ENCODE measurements at places on chromosomes 2 and 18. TPM values are rescaled to one million over a fixed set of nuclear protein-coding genes. Genes with fewer than 3 reads are reported as not detected.

GRCh38 chr2:231661422-231662027, 46.8 kb upstream of the PTMA start:
- no peaks in the 10 kb centered on the region for H3K27me3 ChIP-seq
- H3K27ac ChIP-seq: peak overlapping the region; percentile 96
- no peaks in the 10 kb centered on the region for H3K36me3 ChIP-seq
- DNase-seq: no peak
- peak overlapping the region; percentile 74 for H3K4me3 ChIP-seq

- no peak overlapping the region for H3K27ac ChIP-seq
- no peaks in the 10 kb centered on the region for H3K36me3 ChIP-seq
- DNase-seq: no peak
- H3K4me3 ChIP-seq: no peak overlapping the region
- H3K4me1 ChIP-seq: no peaks in the 10 kb centered on the region
Measured at GRCh38 chr2:235793163-235793752, 299.4 kb downstream of the AGAP1 start.

- no peak for DNase-seq
- H3K36me3 ChIP-seq: no peaks in the 10 kb centered on the region
- H3K27ac ChIP-seq: no peak overlapping the region
- no peak overlapping the region for H3K4me3 ChIP-seq
Measured at GRCh38 chr2:41872646-41873045, 175.2 kb upstream of the PKDCC start.

GRCh38 chr2:7429733-7430132, 512.5 kb downstream of the RNF144A start:
- DNase-seq: no peak
- peaks cover 23% of the 10 kb centered on the region for H3K36me3 ChIP-seq

DNA sequence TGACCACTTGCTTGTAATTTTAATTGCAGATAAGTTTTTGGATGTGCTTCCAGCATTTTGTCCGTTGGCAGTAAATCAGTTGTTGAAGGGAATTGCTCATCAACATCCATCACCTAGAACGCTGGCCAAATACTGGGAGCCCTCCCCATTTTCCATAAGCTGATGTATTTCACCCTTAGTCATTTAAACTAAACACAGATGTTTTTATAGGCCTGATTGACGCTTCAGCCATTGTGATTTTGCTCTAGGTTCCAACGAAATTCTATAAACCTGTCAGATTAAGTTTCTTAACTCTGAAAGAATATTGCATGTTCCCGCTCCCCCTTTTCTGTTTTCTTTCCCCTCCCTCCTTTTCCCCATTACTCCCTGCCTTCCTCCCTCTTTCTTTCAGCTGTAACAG, 1.0 kb upstream of the RPRM start:
- H3K36me3 ChIP-seq: no peaks in the 10 kb centered on the region
- peaks cover 58% of the 10 kb centered on the region for H3K27me3 ChIP-seq
- H3K4me3 ChIP-seq: no peak overlapping the region
- H3K4me1 ChIP-seq: peaks cover 11% of the 10 kb centered on the region
- H3K27ac ChIP-seq: no peak overlapping the region

GRCh38 chr2:113227698-113228097, 51.0 kb downstream of the PAX8 start:
- peaks cover 3% of the 10 kb centered on the region for H3K27me3 ChIP-seq
- peaks cover 32% of the 10 kb centered on the region for H3K4me1 ChIP-seq
- H3K36me3 ChIP-seq: no peaks in the 10 kb centered on the region
- H3K4me3 ChIP-seq: no peak overlapping the region
- no peak for DNase-seq

DNA sequence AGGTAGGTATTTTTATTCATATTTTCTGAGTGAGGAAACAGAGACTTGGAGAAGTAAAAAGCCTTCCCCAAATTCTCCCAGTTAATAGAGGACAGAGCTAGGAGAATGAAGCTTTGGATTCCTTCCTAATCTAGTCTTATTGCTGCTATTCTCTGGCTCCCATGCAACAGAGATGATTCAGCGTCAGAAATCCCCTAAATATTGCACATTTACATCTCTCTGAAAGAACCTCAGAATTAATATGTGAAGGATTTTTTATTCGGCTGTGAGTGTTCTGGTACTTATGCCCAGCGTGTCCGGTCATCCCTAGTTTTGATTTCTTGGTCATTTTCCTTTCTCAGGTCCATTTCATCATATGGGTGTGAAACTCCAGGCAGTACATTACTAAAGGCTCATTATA, 91.2 kb upstream of the SESTD1 start:
- H3K4me1 ChIP-seq: no peaks in the 10 kb centered on the region
- H3K36me3 ChIP-seq: no peaks in the 10 kb centered on the region
- no peak overlapping the region for H3K4me3 ChIP-seq

- H3K27me3 ChIP-seq: no peaks in the 10 kb centered on the region
- H3K4me3 ChIP-seq: no peak overlapping the region
- H3K36me3 ChIP-seq: peaks cover 31% of the 10 kb centered on the region
- no peaks in the 10 kb centered on the region for H3K4me1 ChIP-seq
Measured at GRCh38 chr2:232809349-232810124, 33.2 kb upstream of the KCNJ13 start.

- H3K4me3 ChIP-seq: no peak overlapping the region
- peaks cover 81% of the 10 kb centered on the region for H3K36me3 ChIP-seq
- no peaks in the 10 kb centered on the region for H3K27me3 ChIP-seq
- DNase-seq: no peak
Measured at GRCh38 chr2:190984595-190984994, 29.4 kb downstream of the STAT1 start.

GRCh38 chr2:239250216-239251081, 150.4 kb downstream of the HDAC4 start:
- peaks cover 43% of the 10 kb centered on the region for H3K36me3 ChIP-seq
- H3K27me3 ChIP-seq: peaks cover 2% of the 10 kb centered on the region
- no peak overlapping the region for H3K4me3 ChIP-seq
- no peak overlapping the region for H3K27ac ChIP-seq

DNA sequence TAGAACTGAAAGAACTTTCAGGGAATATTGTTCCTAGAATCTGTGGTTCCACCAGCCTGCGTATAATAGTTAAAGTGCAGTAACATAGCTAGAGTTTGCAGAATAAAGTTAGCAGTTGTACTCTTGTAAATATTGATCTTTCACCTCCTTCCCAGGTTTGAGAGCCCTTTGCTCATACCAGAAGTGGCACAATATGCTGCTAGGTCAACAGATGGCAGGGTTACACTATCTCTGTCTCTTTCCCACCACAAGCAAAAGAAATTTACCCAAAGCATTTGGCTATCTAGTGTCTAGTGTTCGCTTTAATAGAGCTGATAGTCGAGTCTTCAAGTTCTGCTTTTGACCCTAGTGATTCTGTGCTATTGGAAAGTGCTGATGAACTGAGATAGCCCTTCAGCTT, 119.0 kb upstream of the KLHL14 start:
- no peaks in the 10 kb centered on the region for H3K36me3 ChIP-seq
- no peaks in the 10 kb centered on the region for H3K27me3 ChIP-seq
- H3K4me1 ChIP-seq: no peaks in the 10 kb centered on the region
- H3K4me3 ChIP-seq: no peak overlapping the region
- DNase-seq: no peak

GRCh38 chr2:179274749-179275148, 10.1 kb upstream of the SESTD1 start:
- H3K27me3 ChIP-seq: peaks cover 12% of the 10 kb centered on the region
- no peak overlapping the region for H3K4me3 ChIP-seq
- no peak for DNase-seq
- H3K27ac ChIP-seq: no peak overlapping the region
- no peaks in the 10 kb centered on the region for H3K36me3 ChIP-seq

- no peak overlapping the region for H3K27ac ChIP-seq
- H3K4me1 ChIP-seq: no peaks in the 10 kb centered on the region
- DNase-seq: no peak
Measured at GRCh38 chr18:48679236-48679635, 140.4 kb downstream of the CTIF start.

- no peaks in the 10 kb centered on the region for H3K36me3 ChIP-seq
- H3K4me3 ChIP-seq: no peak overlapping the region
- no peak for DNase-seq
Measured at GRCh38 chr18:78640246-78640995, 339.2 kb upstream of the SALL3 start.

DNA sequence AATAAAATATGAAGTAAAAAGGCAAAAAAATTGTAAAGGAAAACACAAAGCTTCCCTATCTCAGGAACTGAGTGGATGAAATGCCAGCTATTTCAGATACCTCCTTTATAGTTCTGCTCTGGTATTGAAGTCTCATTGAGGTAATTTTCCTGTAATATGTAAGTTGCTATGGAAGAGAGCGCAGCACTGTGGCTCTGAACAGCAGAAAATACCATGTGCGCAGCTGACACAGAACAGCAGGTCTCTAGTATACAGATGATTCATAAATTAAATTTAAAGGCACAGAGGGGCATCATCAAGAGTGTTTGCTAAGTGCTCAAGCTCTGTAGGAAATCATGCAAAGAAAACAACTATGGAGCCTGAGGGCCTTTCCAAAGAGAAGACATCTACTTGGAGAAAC, 315.3 kb upstream of the CDH7 start:
- H3K36me3 ChIP-seq: no peaks in the 10 kb centered on the region
- H3K27me3 ChIP-seq: no peaks in the 10 kb centered on the region
- no peak overlapping the region for H3K4me3 ChIP-seq
- no peak for DNase-seq

GRCh38 chr2:144181001-144181400, 338.9 kb downstream of the ZEB2 start:
- no peaks in the 10 kb centered on the region for H3K27me3 ChIP-seq
- no peak overlapping the region for H3K27ac ChIP-seq

GRCh38 chr2:82001614-82002013, 1697.1 kb upstream of the LRRTM1 start:
- no peak overlapping the region for H3K27ac ChIP-seq
- no peak for DNase-seq
- H3K36me3 ChIP-seq: no peaks in the 10 kb centered on the region
- no peak overlapping the region for H3K4me3 ChIP-seq

DNA sequence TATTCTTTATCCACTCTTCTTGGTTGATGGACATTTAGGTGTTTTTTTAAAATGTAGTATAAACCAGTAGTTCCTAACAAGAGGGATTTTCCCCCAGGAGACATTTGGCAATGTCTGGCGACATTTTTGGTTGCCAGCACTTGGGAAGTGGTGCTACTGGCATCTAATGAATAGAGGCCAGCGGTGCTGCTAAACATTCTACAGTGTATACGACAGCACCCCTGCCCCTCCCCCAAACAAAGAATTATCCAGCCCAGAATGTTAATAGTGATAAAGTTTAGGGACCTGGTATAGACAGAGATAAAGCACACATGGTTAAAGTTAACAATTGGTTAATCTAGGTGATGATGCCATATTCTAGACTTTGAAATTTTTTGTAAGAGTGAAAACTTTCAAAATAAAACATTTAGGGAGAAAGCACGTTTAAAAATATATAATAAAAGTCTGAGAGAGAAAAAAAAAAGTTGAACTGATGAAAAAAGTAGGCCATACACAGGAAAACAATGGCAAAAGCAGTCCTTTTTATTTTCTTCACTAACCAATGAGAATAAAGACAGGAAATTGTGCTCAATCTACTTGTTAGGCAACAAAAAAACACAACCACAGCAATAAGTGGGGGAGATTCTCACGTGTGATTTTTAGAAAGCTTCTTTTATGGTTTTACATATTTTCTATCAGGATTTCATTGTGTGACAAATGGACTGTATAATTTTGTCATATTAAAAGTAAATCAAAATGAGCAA, 14.8 kb downstream of the FBXO48 start:
- H3K27ac ChIP-seq: no peak overlapping the region
- H3K4me3 ChIP-seq: no peak overlapping the region
- no peaks in the 10 kb centered on the region for H3K36me3 ChIP-seq
- DNase-seq: no peak

DNA sequence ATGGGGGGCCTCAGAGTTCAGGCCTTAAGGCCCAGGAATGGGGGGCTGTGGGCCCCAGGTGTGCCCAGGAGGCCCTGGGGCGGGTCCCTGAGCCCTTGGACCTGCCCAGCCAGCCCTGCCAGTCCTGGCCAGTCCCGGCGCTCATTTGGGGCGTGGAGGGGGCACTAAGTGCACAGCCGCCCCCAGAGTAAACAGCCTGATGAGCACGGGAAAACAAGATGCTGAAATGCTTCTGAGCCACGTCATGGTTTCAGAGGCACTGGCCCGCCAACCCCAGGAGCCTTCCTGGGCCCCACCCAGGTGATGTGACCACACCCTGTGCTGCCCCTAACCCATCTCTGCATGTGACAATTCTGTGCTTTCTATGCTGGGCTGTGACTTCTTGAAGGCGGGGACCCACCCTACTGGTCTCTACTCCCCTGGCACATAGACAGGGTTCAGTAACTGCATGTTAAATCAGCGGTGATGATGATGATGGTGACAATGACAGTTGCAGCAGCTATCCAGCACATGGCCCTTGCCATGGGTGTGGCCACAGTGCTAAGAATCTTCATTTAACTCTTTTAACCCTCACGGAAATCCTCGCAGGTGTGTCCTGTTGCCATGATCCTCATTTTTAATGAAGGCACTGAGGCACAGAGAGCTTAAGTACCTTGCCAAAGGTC, 28.1 kb upstream of the ASPRV1 start:
- H3K4me1 ChIP-seq: peaks cover 12% of the 10 kb centered on the region
- no peak for DNase-seq
- no peaks in the 10 kb centered on the region for H3K27me3 ChIP-seq
- H3K27ac ChIP-seq: no peak overlapping the region
- no peak overlapping the region for H3K4me3 ChIP-seq

GRCh38 chr2:144948205-144948855, 428.4 kb upstream of the ZEB2 start:
- H3K4me1 ChIP-seq: no peaks in the 10 kb centered on the region
- H3K27me3 ChIP-seq: no peaks in the 10 kb centered on the region
- H3K27ac ChIP-seq: no peak overlapping the region

- H3K27me3 ChIP-seq: peaks cover 5% of the 10 kb centered on the region
- no peak overlapping the region for H3K27ac ChIP-seq
- H3K4me3 ChIP-seq: no peak overlapping the region
- no peaks in the 10 kb centered on the region for H3K36me3 ChIP-seq
- DNase-seq: no peak
Measured at GRCh38 chr2:174972924-174973323, 32.3 kb downstream of the CHN1 start.

GALNT13 gene
- not detected for total RNA-seq

TXNL1 gene
- 94.2 TPM for total RNA-seq

LIMS4 gene
- 0.12 TPM for total RNA-seq

SAG gene
- 0.32 TPM for total RNA-seq

RTP5 gene
- not detected for total RNA-seq

PDE1A gene
- total RNA-seq: not detected

PPIG gene
- 54.2 TPM for total RNA-seq

PNKD gene
- total RNA-seq: 18.6 TPM

SERPINB12 gene
- total RNA-seq: not detected

OSBPL6 gene
- 1.5 TPM for total RNA-seq

SLC38A11 gene
- total RNA-seq: not detected

KIAA2012 gene
- total RNA-seq: not detected

Data from activated T-helper 1 cell treated with anti-CD3 and anti-CD28 coated beads, Interleukin-12 subunit alpha, Interleukin-12 subunit beta, Interleukin-2, Interleukin-4 antibody, amounts not matched to agents 30 ng/mL and 10 ng/mL and 1 ng/mL, durations not matched to agents 14 hours and 24 hours and 36 hours (primary cell).